ENCODE measurements at places on chromosomes 4 and X. TPM values are rescaled to one million over a fixed set of nuclear protein-coding genes. Genes with fewer than 3 reads are reported as not detected.

GRCh38 chrX:11750046-11750445 is 8.0 kb upstream of the MSL3 start:
- no peak overlapping the region for H3K4me3 ChIP-seq
- peaks cover 22% of the 10 kb centered on the region for H3K27me3 ChIP-seq
- DNase-seq: no peak
- no peaks in the 10 kb centered on the region for H3K36me3 ChIP-seq
- no peaks in the 10 kb centered on the region for H3K4me1 ChIP-seq

KLB gene
- total RNA-seq: not detected

- peaks cover 3% of the 10 kb centered on the region for H3K36me3 ChIP-seq
- H3K4me3 ChIP-seq: no peak overlapping the region
- H3K4me1 ChIP-seq: peaks cover 4% of the 10 kb centered on the region
- H3K27me3 ChIP-seq: no peaks in the 10 kb centered on the region
- no peak overlapping the region for H3K27ac ChIP-seq
- no peak for DNase-seq
Measured at GRCh38 chrX:112643721-112644120, 36.0 kb downstream of the LHFPL1 start.

GRCh38 chr4:152464030-152464823 is 71.7 kb downstream of the FBXW7 start:
- peaks cover 2% of the 10 kb centered on the region for H3K4me1 ChIP-seq
- no peak overlapping the region for H3K4me3 ChIP-seq

GRCh38 chrX:82087699-82088098 is 885.8 kb downstream of the SH3BGRL start:
- no peaks in the 10 kb centered on the region for H3K4me1 ChIP-seq
- no peaks in the 10 kb centered on the region for H3K27me3 ChIP-seq
- H3K36me3 ChIP-seq: no peaks in the 10 kb centered on the region
- DNase-seq: no peak
- H3K4me3 ChIP-seq: no peak overlapping the region

DNA sequence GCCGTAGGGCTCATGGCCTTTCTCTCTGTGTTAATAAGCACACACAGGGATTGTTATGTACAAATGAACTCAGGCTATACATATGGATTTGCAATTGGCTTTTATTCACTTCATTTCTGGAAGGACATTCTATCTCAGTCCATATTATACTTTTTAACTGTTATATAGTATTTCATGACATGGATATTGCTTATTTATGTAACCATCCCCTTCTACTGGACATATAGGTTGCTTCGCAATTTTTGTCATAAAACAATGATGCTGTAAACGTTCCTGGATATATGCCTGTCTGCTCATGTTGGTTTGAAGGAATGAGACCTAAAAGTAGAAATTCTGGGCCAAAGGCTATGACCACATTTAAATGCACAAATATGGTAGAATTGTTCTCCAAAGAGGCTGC is 158.1 kb downstream of the BCOR start:
- peaks cover 3% of the 10 kb centered on the region for H3K36me3 ChIP-seq
- peaks cover 20% of the 10 kb centered on the region for H3K4me1 ChIP-seq
- no peak overlapping the region for H3K27ac ChIP-seq
- H3K27me3 ChIP-seq: no peaks in the 10 kb centered on the region
- H3K4me3 ChIP-seq: no peak overlapping the region

ARMCX4 gene
- 26.2 TPM for total RNA-seq

DNA sequence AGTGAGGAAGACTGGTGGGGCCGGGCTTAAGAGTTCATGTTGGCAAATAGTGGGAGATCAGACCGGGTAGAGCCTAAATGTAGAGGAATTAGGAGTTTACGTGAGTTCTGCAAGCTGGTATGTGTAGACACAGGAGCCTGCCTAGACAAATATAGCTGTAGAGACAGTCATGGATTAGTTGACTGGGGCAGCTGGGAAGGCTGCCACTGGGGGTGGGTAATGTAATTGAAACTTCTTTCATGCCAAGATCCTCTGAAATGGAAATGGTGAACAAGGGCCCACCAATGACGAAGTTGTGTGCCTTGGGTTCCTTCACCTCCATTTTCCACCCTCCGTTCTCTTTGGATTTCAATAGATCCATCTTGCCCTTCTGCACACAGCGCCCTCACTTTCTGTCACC is 11.9 kb upstream of the CAPN6 start:
- no peak for DNase-seq
- H3K36me3 ChIP-seq: no peaks in the 10 kb centered on the region
- no peaks in the 10 kb centered on the region for H3K4me1 ChIP-seq
- no peaks in the 10 kb centered on the region for H3K27me3 ChIP-seq
- no peak overlapping the region for H3K27ac ChIP-seq

- H3K27ac ChIP-seq: no peak overlapping the region
- no peak for DNase-seq
- H3K4me1 ChIP-seq: peaks cover 4% of the 10 kb centered on the region
- no peaks in the 10 kb centered on the region for H3K36me3 ChIP-seq
- no peaks in the 10 kb centered on the region for H3K27me3 ChIP-seq
Measured at GRCh38 chrX:137848266-137848905, 282.5 kb downstream of the ZIC3 start.

DNA sequence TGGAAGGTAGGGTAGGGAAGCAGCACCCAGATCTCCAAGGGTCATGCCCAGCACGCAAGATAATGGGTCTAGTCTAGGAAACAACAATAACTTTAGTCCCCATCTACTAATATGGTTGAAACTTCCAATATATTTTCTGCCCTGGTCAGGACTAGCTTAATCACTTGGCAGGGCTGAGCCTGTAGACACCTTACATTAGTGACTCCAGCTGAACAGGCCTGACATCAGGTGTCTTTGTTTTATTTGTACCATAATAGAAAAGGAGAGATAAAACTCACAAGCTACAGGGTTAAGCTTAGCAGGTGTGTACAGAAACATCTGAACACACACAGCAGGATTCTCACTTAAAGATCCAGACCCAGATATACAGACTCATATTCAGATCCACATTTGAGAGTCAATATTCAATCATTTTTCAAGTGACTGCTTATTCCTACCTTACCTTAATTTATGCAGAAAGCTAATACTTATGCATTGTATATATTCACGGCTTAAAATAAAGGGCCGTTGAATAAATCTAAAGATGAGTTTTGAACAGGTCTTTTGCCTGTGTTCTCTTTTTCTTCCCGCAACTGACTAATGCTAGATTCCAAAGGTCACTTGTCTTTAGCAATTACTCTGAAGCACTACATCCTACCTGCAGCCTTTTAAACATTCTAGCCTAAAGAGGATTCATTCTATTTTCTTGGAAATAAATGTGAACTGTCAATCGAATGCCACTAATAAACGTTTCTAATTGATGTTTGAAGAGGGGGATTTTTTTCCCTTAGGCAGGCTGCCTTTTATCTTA is 745.3 kb downstream of the RPA4 start:
- no peaks in the 10 kb centered on the region for H3K36me3 ChIP-seq
- H3K27ac ChIP-seq: no peak overlapping the region
- H3K4me1 ChIP-seq: peaks cover 4% of the 10 kb centered on the region

GRCh38 chr4:156656896-156657295 is 314.7 kb downstream of the PDGFC start:
- H3K4me3 ChIP-seq: no peak overlapping the region
- H3K36me3 ChIP-seq: no peaks in the 10 kb centered on the region
- DNase-seq: no peak
- H3K27me3 ChIP-seq: no peaks in the 10 kb centered on the region
- no peaks in the 10 kb centered on the region for H3K4me1 ChIP-seq

TRIML2 gene
- total RNA-seq: not detected

GRCh38 chrX:69093960-69094871 is 71.0 kb downstream of the PJA1 start:
- peak; percentile 39 for DNase-seq
- H3K36me3 ChIP-seq: no peaks in the 10 kb centered on the region
- no peaks in the 10 kb centered on the region for H3K27me3 ChIP-seq
- peaks cover 23% of the 10 kb centered on the region for H3K4me1 ChIP-seq
- H3K4me3 ChIP-seq: no peak overlapping the region

PDLIM3 gene
- total RNA-seq: 3.2 TPM

- H3K4me1 ChIP-seq: no peaks in the 10 kb centered on the region
- H3K36me3 ChIP-seq: peaks cover 8% of the 10 kb centered on the region
- H3K27ac ChIP-seq: no peak overlapping the region
- DNase-seq: no peak
- no peaks in the 10 kb centered on the region for H3K27me3 ChIP-seq
- H3K4me3 ChIP-seq: no peak overlapping the region
Measured at GRCh38 chr4:29066861-29067260, 1653.3 kb upstream of the PCDH7 start.

DNA sequence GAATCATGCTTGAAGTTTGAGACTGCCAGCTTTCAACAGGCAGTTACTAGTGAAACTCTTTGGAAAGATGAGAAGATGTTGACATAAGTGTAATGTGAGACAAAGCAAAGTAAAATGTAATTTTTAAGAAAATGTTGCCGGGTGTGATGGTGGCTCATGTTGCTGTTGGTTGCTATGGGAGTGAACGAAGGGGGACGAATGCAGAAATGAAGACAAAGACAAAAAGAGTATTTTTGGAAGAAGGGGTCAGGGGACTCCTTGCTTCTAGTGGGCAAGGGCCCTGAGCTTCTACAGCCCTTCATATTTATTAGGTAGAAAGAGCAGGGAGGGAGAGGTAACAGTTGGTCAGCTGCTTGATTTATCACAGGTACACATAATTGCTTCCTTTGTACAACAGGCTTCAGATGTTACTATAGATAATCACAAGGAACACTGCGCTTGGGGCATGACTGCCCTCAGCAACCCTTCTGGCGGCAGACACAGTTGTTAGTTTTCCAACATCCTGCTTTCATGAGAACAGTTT is 11.9 kb upstream of the UGDH start:
- H3K36me3 ChIP-seq: peaks cover 24% of the 10 kb centered on the region
- no peak overlapping the region for H3K4me3 ChIP-seq

DNA sequence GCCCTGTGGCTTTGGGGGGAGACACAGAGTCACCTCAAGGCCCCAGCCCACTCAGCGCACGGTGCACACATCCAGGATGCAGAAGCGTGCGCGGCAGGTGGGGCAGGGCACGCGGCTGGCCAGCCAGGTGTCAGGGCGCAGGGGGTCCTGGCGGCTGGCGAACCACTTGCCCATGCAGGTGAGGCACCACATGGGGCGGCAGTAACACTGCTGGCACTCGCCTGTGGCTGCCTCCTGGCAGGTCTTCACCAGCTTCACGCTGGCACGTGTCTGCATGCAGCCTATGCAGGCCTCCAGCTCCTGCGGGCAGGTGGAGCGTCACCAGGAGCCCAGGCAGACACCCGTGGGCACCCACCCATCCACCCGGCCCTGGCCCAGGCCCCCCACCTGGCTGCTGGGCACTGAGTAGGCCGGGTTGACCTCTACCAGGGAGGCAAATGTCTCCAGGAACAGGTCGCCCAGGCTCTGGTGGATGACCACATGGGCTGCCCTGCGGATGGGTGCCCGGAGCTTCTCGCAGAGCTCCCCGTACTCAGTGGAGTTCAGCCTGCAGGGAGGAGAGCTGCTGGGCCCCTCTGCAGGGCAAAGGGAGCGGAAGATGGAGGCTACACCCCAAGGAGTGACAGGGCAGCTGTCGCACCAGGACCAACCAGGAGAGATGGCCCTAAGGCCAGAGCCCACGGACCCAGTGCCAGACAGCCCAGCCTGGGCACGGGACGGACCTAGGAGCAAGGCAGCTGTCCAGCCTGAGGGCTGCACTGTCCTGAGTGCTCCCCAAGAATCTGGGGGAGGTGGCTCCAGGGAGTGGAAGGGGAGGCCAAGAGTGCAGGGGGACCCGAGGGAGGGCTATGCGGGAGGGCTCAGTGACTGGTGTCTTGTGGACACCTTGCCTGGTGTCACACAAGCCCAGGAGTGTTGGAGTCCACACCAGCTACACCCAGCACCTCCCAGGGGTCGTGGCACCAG is 3.7 kb downstream of the TMEM129 start:
- no peaks in the 10 kb centered on the region for H3K27me3 ChIP-seq
- H3K36me3 ChIP-seq: no peaks in the 10 kb centered on the region

DNA sequence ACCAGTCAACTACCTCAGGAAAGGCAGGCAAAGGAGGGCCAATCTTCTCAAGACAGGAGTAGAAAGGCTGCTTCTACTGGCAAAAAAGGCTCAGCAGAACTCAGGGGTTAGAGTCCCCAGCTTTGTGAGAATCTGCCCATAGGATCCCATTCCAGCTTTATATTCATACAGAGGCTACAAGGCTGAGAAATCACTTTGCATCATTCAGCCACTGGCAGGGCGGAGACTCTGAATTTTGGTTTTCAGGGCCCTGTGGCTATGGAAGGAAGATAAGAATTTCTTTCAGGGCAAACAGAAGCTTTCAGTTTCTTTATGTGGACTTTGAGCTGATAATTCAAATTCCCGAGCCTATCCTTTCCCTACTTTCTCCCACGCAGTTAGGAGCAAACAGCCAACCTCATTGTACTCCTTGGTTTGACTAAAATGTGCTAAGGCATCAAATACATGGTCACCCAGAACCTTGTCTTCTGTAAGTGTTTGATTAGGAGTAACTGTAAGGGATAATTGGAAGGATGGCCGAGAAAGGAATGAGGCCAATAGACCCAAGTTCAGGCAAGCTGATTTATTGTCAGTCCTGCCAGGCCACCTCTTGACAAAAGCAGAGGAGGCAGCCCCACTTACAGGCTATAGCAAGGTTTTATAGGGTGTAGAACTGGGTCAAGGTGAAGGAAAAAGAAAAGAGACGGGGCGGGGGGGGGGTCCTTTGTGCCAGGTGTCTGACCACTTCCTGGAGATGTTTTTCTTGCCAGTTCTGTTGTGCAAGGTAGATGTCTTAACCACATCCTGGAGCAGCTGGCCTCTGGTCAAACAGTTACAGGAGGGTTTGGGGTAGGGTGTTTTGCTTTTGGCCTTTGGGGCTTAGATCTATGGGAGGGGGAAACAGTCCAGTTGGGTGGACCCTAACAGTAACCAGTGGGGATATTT is 165.3 kb upstream of the PPP1R2C start:
- no peaks in the 10 kb centered on the region for H3K36me3 ChIP-seq
- no peaks in the 10 kb centered on the region for H3K4me1 ChIP-seq
- no peak for DNase-seq
- H3K27ac ChIP-seq: no peak overlapping the region
- no peaks in the 10 kb centered on the region for H3K27me3 ChIP-seq
- no peak overlapping the region for H3K4me3 ChIP-seq

MMRN1 gene
- total RNA-seq: 10.7 TPM

- H3K4me3 ChIP-seq: no peak overlapping the region
- DNase-seq: no peak
- no peak overlapping the region for H3K27ac ChIP-seq
- H3K27me3 ChIP-seq: no peaks in the 10 kb centered on the region
- H3K4me1 ChIP-seq: peaks cover 3% of the 10 kb centered on the region
Measured at GRCh38 chrX:8939322-8939721, 94.6 kb downstream of the FAM9B start.

- H3K27me3 ChIP-seq: no peaks in the 10 kb centered on the region
- no peak for DNase-seq
- H3K36me3 ChIP-seq: no peaks in the 10 kb centered on the region
- H3K4me3 ChIP-seq: no peak overlapping the region
- H3K4me1 ChIP-seq: no peaks in the 10 kb centered on the region
- H3K27ac ChIP-seq: no peak overlapping the region
Measured at GRCh38 chrX:42384956-42385355, 393.0 kb downstream of the PPP1R2C start.
